ENCODE measurements at places on chromosomes 11 and 22. TPM values are rescaled to one million over a fixed set of nuclear protein-coding genes. Genes with fewer than 3 reads are reported as not detected.
A peak's percentile ranks its signal among the peaks of the same experiment; 100 is the strongest.

PKDREJ gene
- under 0.01 TPM for total RNA-seq

- no peaks in the 10 kb centered on the region for H3K36me3 ChIP-seq
- H3K4me1 ChIP-seq = no peaks in the 10 kb centered on the region
- H3K4me3 ChIP-seq = no peak overlapping the region
- H3K27ac ChIP-seq = no peak overlapping the region
- DNase-seq = no peak
Measured at GRCh38 chr11:105054723-105055493, 9.8 kb upstream of the CARD16 start.

GRCh38 chr22:42931421-42932196, 74.5 kb upstream of the ARFGAP3 start:
- H3K27me3 ChIP-seq = no peaks in the 10 kb centered on the region
- no peaks in the 10 kb centered on the region for H3K36me3 ChIP-seq
- H3K27ac ChIP-seq = peak overlapping the region; percentile 97
- no peak for DNase-seq
- H3K4me3 ChIP-seq = peak overlapping the region; percentile 34

DNA sequence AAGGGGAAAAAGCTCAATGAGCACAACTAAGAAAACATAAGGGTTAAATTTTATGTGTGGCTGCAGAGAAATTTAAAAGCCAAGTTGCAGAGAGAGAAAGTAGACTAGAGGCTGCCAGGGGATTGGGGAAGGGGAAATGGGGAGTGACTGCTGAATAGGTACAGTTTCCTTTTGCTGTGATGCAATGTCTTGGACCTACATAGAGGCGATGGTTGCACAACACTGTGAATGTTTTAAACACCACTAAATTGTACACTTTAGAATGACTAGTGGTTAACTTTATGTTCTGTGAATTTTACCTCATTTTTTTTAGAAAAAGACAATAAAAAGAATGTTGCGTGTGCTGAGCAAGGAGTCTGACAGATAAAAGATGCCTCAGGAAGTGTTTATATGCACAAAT, 36.5 kb downstream of the TENM4 start:
- H3K4me3 ChIP-seq = no peak overlapping the region
- no peaks in the 10 kb centered on the region for H3K36me3 ChIP-seq
- H3K4me1 ChIP-seq = no peaks in the 10 kb centered on the region
- no peak for DNase-seq
- no peak overlapping the region for H3K27ac ChIP-seq

DNA sequence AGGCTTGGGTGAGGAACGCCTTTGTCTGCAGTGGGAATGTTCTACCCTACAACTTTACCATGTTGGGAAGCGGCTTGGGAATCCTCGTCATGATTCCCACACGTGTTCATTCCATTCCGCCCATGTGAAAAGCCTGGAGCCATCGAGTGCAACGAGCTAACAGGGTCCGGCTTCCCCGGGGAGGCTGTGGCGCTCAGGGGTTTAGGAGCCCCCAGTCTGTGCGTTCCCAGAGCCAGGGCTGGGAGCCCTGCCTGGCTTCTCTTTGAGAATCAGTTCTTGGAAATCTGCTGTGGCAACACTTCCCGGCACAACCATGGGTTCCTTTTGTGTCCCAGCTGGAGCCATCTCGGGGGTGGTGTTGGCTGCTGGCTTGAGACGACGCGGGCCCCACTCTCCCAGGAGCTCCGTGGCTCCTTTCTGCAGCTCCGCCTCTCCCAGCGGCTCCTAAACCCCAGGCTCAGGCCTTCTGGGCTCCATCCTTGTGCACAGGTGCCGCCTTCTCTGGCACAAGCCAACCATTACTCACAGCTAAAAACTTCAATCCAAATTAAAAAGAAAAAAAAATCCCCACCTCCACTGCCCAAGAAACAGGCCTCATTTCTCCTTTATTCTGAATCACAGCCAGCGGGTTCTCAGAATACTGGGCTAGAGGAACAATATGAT, 18.7 kb upstream of the PPFIA1 start:
- no peaks in the 10 kb centered on the region for H3K36me3 ChIP-seq
- H3K27ac ChIP-seq = peak overlapping the region; percentile 88
- H3K27me3 ChIP-seq = no peaks in the 10 kb centered on the region
- peak overlapping the region; percentile 34 for H3K4me3 ChIP-seq
- DNase-seq = no peak
- peaks cover 12% of the 10 kb centered on the region for H3K4me1 ChIP-seq

TMEM132A gene
- total RNA-seq = 7.7 TPM

DNA sequence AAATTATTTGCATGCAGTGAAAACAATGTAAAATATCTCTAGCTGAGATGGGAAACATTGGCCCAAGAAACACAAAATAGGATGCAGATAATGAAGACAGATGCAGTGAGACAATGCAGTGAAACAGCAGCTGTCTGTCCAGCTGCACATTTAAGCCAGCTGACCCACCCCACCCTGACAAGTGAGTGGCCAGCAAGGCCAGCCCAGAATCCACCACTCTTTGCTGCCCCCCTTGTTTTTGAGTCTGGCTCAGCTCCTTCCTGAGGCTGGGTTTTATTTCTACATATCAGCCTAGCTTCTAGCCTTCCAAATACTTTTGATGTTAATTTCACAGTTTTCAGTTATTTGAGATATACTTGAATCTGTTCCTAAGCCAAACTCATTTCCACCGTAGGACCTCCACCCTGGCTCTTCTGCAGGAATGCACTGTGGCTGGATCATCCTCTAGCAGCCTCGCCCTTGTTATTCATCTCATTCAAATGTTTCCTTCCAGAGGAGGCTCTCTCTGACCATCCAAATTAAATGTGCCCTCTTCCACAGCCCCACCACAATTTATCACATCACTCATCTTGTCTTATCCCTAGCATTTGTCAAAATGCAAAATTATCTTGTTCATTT, 154.1 kb upstream of the POU2AF2 start:
- H3K4me1 ChIP-seq = no peaks in the 10 kb centered on the region
- H3K27ac ChIP-seq = no peak overlapping the region
- H3K4me3 ChIP-seq = no peak overlapping the region
- H3K27me3 ChIP-seq = no peaks in the 10 kb centered on the region

PANX2 gene
- total RNA-seq = 4.1 TPM

TBX1 gene
- 8.0 TPM for total RNA-seq

- H3K36me3 ChIP-seq = no peaks in the 10 kb centered on the region
- H3K27me3 ChIP-seq = no peaks in the 10 kb centered on the region
- peaks cover 10% of the 10 kb centered on the region for H3K4me1 ChIP-seq
- no peak for DNase-seq
- no peak overlapping the region for H3K27ac ChIP-seq
Measured at GRCh38 chr11:35046681-35047080, 92.3 kb upstream of the CD44 start.

DNA sequence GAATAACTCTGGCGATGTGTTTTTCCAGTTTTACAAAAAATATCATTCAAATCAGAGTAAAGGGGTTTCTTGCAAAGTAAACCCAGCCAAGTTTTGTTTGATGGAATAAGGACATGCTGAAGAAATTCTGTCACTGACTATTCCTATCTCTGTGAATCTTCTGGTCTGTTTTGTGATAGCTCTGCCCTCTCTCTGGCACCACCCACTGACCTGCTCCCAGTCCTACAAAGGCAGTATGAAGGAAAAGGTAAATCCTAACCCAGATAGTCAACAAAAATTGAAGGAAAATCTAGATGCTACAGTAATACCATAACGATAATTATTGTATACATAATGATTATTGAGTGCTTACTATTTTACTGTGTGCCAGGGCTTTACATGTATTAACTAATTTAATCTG, 76.3 kb upstream of the TP53AIP1 start:
- H3K27ac ChIP-seq = no peak overlapping the region
- DNase-seq = no peak
- no peaks in the 10 kb centered on the region for H3K36me3 ChIP-seq
- peaks cover 21% of the 10 kb centered on the region for H3K4me1 ChIP-seq
- no peaks in the 10 kb centered on the region for H3K27me3 ChIP-seq

TPBGL gene
- total RNA-seq = not detected

DNA sequence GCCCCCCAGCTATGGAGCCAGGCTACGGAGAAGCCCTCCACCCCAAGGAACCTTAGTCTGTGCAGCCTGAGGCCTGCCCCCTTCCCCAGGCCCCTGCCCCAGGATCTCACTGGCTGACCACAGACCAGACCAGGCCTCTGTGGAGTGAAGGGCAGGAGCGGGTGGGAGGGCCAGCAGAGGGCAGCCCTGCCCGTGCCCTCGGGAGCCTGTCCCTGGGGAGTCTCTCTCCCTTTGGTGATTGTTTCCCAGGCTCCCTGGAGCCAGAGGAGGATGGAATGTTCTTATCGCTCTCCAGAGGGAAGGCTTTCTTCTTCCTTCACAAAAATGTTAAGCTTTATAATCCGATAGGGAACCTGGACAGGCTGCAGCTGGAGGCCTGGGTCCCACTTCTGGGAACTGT, 455.3 kb downstream of the SOX6 start:
- peaks cover 16% of the 10 kb centered on the region for H3K4me1 ChIP-seq
- no peak for DNase-seq
- H3K27me3 ChIP-seq = no peaks in the 10 kb centered on the region
- no peak overlapping the region for H3K4me3 ChIP-seq
- H3K36me3 ChIP-seq = no peaks in the 10 kb centered on the region

GRCh38 chr22:46976598-46976997, 214.1 kb downstream of the TBC1D22A start:
- peaks cover 15% of the 10 kb centered on the region for H3K36me3 ChIP-seq
- no peak overlapping the region for H3K4me3 ChIP-seq
- no peaks in the 10 kb centered on the region for H3K27me3 ChIP-seq
- no peak for DNase-seq

DNA sequence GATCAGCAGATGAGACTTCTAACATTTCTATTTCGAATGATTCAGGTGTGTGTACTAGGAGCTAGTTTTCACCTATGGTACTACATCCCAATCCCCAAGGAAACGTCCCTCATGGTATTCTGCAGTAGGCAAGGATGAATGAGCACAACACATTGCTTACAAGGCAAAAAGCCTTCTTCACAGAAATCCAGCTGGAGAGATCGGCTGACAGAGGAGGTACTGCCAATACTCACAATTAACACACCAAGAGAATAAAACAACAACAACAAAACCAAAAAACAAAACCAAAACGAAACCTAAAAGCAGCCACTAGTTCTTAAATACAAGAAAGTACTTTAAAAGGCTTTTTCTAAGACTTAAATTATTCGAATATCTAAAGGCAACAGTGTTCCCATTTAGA, 101.4 kb downstream of the PICALM start:
- H3K4me3 ChIP-seq = no peak overlapping the region
- H3K4me1 ChIP-seq = peaks cover 9% of the 10 kb centered on the region
- H3K36me3 ChIP-seq = peaks cover 26% of the 10 kb centered on the region
- H3K27me3 ChIP-seq = no peaks in the 10 kb centered on the region

DNA sequence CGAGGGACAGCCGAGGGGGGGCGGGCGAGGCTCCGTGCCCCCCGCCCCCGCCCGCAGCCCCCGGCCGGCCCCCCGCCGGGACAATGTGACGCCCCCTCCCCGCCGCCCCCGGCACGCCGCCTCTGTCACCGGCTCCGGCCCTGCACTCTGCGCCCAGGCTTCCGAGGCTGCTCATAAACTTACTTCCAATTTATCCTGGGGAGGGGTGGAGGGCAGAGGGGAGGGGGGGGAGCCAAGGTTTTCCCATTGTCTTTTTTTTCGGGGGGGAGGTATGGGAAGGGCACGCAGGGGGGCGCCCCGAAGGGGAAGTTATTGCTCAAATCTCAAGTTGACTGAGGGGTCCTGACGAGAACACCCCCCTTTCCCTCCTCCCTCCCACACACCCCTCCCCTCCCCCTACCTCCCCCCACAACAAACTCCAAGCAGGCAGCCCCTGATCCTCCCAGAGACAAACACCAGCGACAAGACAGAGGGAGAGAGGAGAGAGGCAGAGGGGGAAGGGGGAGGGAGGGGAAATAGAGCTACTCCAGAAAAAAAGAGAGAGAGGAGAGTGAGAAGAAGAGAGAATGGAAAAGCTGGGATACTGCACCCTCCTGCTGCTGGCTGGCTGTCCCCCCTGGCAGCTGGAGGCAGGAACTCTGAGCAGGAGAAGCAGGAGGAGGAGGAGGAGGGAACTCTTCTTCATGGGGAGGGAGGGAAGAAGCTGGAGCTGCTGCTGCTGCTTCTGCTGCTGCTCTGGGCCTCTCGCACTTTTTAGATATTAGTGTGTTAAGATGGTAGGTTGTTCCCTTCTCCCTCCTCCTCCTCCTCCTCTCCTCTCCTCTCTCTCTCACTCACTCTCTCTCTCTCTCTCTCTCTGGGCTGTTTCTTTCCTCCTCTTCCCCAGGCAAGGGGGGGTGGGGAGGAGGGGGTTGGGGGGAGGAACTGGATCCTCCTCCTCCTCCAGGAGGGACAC, 631 bp downstream of the PHF21A start:
- H3K27ac ChIP-seq = peak overlapping the region; percentile 83
- H3K36me3 ChIP-seq = no peaks in the 10 kb centered on the region
- H3K4me3 ChIP-seq = peak overlapping the region; percentile 93
- no peak for DNase-seq
- peaks cover 31% of the 10 kb centered on the region for H3K4me1 ChIP-seq

CFAP300 gene
- total RNA-seq = 3.3 TPM

DNA sequence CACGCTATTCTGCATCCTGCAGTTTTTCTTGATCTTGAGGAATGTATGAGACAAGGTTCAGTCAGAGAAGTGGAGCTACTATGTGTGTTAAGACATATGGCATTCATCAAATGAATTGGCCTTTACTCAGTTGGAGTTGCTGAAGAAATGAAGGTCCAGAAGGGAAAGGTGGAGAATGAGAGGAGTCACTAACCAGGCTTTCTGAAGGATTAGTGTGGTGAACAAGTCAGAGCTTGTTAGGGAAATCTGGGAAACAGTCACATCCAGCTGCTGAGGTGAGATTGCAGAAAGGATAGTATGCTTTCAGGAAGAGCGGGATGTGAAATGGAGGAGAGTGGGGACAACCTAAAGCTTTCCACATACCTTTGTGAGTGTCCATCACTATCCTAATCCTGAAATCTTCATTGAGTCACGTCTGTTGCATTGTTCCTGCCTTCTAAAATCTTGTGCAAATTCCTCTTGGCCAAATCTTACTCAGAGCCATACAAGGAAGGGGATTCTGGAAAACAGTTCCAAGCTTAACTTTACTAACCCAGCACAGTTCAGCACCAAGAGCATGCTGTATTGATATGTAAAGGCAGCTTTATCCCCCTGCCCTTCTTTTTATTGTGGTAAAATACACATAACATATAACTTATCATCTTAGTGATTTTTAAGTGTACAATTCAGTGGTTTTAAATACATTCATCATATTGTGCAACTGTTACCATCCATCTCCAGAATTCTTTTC, 11.4 kb upstream of the PITPNB start:
- H3K27me3 ChIP-seq = no peaks in the 10 kb centered on the region
- H3K27ac ChIP-seq = no peak overlapping the region
- peaks cover 4% of the 10 kb centered on the region for H3K4me1 ChIP-seq
- H3K36me3 ChIP-seq = no peaks in the 10 kb centered on the region

FAM181B gene
- total RNA-seq = 0.27 TPM

GRCh38 chr11:8250981-8251615, 12.6 kb downstream of the LMO1 start:
- H3K27me3 ChIP-seq = no peaks in the 10 kb centered on the region
- DNase-seq = no peak
- no peaks in the 10 kb centered on the region for H3K4me1 ChIP-seq
- H3K36me3 ChIP-seq = no peaks in the 10 kb centered on the region
- no peak overlapping the region for H3K4me3 ChIP-seq

GRCh38 chr11:49377978-49378377, 169.6 kb upstream of the FOLH1 start:
- no peak for DNase-seq
- H3K27me3 ChIP-seq = no peaks in the 10 kb centered on the region
- H3K4me1 ChIP-seq = no peaks in the 10 kb centered on the region
- no peaks in the 10 kb centered on the region for H3K36me3 ChIP-seq
- H3K4me3 ChIP-seq = no peak overlapping the region
